MM.1S (cell line): ENCODE measurements at places on chromosomes 2 and 18.
A peak's percentile ranks its signal among the peaks of the same experiment; 100 is the strongest.

GRCh38 chr2:15912203-15912602, 28.1 kb upstream of the MYCN start:
- no peaks in the 10 kb centered on the region for H3K36me3 ChIP-seq
- no peaks in the 10 kb centered on the region for H3K27me3 ChIP-seq
- peaks cover 55% of the 10 kb centered on the region for H3K4me1 ChIP-seq
- no peak overlapping the region for H3K4me3 ChIP-seq
- H3K27ac ChIP-seq: peak overlapping the region; percentile 81; the same call in 1 of the 2 replicates

DNA sequence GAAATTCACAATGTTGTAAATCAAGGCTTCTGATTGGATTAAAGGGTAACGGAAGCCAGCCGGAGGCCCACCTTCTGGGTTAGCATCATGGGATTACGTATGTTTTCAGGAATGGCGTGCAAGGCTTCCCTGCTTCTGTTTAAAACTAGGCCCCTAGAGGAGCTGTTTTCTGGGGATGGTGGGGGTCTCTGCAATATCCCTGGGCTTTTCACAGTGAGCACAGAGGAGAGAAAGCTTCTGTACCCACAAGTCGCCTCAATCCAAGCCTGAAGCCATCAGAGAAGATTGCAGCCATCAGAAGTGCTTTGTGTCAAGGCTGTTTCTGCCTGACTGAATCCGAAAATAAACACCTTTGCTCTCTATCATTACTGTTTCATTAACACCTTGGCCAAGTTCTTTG, 226.9 kb upstream of the SMIM21 start:
- no peak overlapping the region for H3K27ac ChIP-seq
- H3K36me3 ChIP-seq: no peaks in the 10 kb centered on the region
- DNase-seq: no peak

- no peaks in the 10 kb centered on the region for H3K36me3 ChIP-seq
- no peak overlapping the region for H3K4me3 ChIP-seq
- no peak for DNase-seq
- H3K27me3 ChIP-seq: no peaks in the 10 kb centered on the region
- no peak overlapping the region for H3K27ac ChIP-seq
These were observed 145.7 kb downstream of the ZEB2 start for GRCh38 chr2:144374163-144374661.

DNA sequence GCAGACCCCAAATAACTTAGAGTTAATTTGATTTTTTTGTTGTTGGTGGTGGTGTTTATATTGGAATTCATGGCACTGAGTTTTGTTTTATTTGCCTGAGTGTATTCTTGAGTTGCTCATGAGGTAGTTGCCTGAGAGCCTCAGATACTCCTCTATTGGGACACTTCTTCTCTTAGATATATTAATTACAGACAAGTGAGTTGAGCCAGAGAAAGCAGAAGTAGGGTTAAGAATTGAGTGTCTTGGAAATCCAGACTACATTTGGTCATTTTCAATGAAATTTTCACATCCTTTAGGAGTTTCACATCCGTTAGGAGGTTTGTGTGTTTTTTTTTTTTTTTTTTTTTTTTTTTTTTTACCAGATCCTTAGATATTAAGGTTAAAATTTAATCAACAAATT, 29.0 kb downstream of the FMNL2 start:
- H3K4me1 ChIP-seq: peaks cover 23% of the 10 kb centered on the region
- DNase-seq: no peak
- H3K36me3 ChIP-seq: no peaks in the 10 kb centered on the region
- no peak overlapping the region for H3K27ac ChIP-seq

DNA sequence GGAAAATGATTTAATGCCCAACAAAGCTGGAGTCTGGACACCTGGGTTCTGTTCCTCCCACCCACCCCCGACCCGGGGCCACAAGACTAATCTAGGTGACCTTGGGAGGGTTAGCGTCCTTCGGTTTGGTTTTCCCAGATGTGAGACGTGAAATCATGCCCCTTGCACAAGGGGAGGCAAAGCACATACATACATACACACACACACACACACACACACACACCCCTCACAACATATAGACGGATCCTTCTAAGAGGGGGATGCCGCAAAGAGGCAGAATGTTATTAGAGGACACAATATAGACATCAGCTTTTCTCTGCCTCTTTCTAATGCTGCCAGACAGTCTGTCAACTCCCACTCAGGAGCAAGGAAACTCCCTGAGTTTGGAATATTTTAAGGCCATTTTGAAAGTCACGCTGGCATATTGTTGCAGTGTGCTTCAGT, 616 bp upstream of the RBMS1 start:
- H3K27me3 ChIP-seq: no peaks in the 10 kb centered on the region
- H3K4me1 ChIP-seq: peaks cover 8% of the 10 kb centered on the region
- peak overlapping the region; percentile 88; the same call in 1 of the 2 replicates for H3K4me3 ChIP-seq
- no peaks in the 10 kb centered on the region for H3K36me3 ChIP-seq
- no peak for DNase-seq

DNA sequence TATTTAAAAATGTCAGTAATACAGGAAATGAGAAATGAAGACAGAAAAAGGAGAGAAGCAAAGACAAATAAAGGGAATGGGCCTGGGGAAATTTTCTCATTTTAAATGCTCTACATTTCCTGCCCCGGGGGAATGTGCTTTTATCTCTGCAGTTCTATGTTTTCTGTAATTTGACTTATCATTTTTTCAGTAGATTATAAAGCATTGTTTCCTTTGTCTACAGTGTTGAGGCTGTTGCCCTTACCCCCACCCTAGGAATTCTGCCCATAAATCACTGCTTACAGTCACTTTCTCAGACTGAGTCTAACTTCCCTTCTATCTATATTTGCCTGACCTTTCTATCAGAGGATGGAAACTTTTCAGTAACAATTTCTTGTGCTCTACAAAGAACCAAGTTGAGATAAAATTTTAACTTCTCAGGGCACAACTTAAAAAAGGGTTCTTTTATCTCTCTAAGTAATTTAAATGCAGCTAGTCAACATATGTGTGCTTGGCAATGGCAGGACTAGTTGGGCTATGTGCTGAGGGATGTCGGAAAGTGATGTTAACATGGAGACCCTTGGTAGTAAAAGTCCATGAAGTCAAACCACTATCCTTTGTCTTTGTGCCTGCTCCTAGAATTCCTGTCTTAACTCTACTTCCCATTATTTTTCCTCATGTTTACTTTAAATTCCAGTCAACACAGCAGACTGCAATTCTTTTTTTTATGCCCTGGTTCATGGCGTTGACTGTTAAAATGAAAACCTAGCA, 146.5 kb upstream of the MMADHC start:
- H3K27ac ChIP-seq: no peak overlapping the region
- no peaks in the 10 kb centered on the region for H3K4me1 ChIP-seq
- H3K27me3 ChIP-seq: no peaks in the 10 kb centered on the region
- no peak for DNase-seq
- H3K4me3 ChIP-seq: no peak overlapping the region
- H3K36me3 ChIP-seq: no peaks in the 10 kb centered on the region

DNA sequence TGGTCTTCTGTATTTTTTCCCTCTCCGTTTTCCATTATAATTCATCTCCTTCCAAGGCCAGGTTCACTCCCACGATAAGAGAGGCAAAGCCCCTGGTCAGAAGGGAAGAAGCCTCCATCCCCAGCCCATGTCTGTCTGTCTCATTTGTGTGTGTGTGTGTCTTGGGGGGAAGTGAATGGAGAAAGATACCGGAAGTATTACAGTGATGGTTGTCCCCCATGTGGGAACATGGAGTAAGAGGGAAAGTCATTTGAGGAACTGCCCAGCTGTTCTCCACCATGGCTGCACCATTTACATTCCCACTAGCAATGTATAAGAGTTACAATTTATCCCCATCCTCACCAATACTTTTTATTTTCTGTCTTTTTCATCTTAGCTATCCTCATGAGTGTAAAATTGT, 113.6 kb upstream of the ATP8B1 start:
- H3K4me1 ChIP-seq: no peaks in the 10 kb centered on the region
- no peaks in the 10 kb centered on the region for H3K27me3 ChIP-seq
- no peak overlapping the region for H3K4me3 ChIP-seq
- no peak overlapping the region for H3K27ac ChIP-seq

- no peaks in the 10 kb centered on the region for H3K36me3 ChIP-seq
- H3K27me3 ChIP-seq: no peaks in the 10 kb centered on the region
- H3K4me1 ChIP-seq: no peaks in the 10 kb centered on the region
- no peak for DNase-seq
- no peak overlapping the region for H3K4me3 ChIP-seq
These were observed 71.1 kb upstream of the MAPRE2 start for GRCh38 chr18:34970106-34970505.

DNA sequence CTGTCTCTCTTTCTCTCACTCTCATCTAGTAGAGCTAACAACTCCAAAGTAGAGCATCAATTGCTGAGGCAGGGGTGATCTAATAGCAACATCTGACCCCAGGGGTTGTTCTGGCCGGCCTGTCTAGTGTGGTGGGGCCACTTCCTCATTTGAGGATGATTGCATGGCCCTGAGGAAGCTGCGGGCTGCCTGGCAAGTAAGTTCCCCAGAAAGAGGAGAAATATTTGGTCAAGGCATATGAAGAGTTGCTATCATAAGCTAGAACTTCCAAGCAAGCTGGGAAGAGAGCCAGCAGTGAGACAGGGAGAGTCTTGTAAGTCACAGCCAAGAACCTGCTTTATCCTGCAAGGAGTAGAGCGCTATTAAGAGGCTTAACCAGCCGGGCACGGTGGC, 50.8 kb upstream of the TMEM87B start:
- no peaks in the 10 kb centered on the region for H3K36me3 ChIP-seq
- no peak for DNase-seq
- H3K4me3 ChIP-seq: no peak overlapping the region
- H3K4me1 ChIP-seq: peaks cover 26% of the 10 kb centered on the region

- H3K4me1 ChIP-seq: no peaks in the 10 kb centered on the region
- no peaks in the 10 kb centered on the region for H3K36me3 ChIP-seq
- DNase-seq: no peak
These were observed 225.9 kb downstream of the MGAT5 start for GRCh38 chr2:134479696-134480330.

DNA sequence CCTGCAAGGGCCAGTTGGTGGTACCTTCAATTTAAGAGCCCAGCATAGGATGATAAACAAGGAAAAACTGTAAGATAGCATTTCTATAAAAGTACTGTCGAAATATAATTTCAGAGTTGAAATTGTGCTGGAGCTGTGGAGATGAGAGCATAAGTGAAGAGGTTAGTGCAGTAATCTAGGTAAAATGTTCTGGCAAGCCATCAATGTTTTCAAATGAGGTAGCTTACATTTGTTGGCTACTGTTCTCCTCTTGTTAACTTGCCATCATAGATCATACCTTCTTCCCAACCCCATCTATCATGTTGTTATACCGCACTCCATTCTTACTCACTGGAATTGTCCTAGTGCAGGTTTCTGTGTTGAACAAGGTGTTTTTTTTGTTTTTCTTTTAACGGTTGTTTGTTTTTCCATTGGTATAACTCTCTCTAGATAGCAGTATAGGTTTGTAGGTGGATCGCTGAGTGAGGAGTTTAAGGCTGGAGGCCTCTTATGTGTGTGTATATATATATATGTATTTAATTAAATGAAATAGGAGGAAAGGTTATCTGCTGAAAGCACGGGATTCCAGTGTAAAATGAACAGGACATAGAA, 40.5 kb downstream of the EHBP1 start:
- H3K4me1 ChIP-seq: peaks cover 7% of the 10 kb centered on the region
- H3K36me3 ChIP-seq: no peaks in the 10 kb centered on the region
- no peaks in the 10 kb centered on the region for H3K27me3 ChIP-seq
- H3K4me3 ChIP-seq: no peak overlapping the region
- no peak for DNase-seq
- no peak overlapping the region for H3K27ac ChIP-seq

- no peaks in the 10 kb centered on the region for H3K36me3 ChIP-seq
- no peaks in the 10 kb centered on the region for H3K27me3 ChIP-seq
- H3K4me1 ChIP-seq: peaks cover 15% of the 10 kb centered on the region
- H3K27ac ChIP-seq: no peak overlapping the region
These were observed 7.6 kb downstream of the HIBCH start for GRCh38 chr2:190311893-190312634.

DNA sequence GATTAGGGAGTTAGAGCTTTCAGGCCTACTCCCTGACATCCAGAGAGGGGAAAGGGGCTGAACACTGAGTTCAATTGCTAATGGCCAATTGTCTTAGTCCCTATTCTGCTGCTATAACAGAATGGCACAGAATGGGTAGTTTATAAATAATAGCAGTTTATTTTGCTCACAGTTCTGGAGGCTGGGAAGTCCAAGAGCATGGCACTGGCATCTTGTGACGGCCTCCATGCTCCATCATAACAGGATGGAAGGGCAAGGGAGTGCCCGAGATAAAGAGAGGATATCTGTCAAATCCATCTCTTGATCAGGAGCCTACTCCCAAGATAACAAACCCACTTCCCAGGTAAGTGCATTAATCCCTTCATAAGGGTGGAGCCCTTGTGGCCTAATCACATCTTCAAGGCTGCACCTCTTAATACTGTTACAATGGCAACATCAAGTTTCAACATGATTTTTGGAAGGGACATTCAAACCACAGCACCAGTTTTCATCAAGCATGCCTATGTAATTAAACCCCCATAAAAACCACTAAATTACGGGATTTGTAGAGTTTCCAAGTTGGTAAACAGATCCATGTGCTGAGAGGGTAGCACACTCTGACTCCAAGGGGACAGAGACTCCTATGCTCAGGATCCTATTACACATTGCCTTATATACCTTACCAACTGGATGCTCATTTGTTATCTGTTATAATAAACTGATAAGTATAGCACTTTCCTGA, 44.6 kb downstream of the BAZ2B start:
- no peak overlapping the region for H3K4me3 ChIP-seq
- H3K27me3 ChIP-seq: no peaks in the 10 kb centered on the region
- DNase-seq: no peak
- no peak overlapping the region for H3K27ac ChIP-seq
- no peaks in the 10 kb centered on the region for H3K36me3 ChIP-seq
- H3K4me1 ChIP-seq: no peaks in the 10 kb centered on the region

- H3K4me3 ChIP-seq: no peak overlapping the region
- no peak for DNase-seq
- no peaks in the 10 kb centered on the region for H3K4me1 ChIP-seq
- H3K36me3 ChIP-seq: no peaks in the 10 kb centered on the region
- H3K27ac ChIP-seq: no peak overlapping the region
- H3K27me3 ChIP-seq: no peaks in the 10 kb centered on the region
These were observed 567.5 kb downstream of the SLC4A3 start for GRCh38 chr2:220194630-220195584.

- no peak overlapping the region for H3K27ac ChIP-seq
- no peaks in the 10 kb centered on the region for H3K4me1 ChIP-seq
- H3K27me3 ChIP-seq: no peaks in the 10 kb centered on the region
- no peak for DNase-seq
- no peaks in the 10 kb centered on the region for H3K36me3 ChIP-seq
These were observed 24.8 kb upstream of the STK39 start for GRCh38 chr2:168272225-168272624.

- H3K27me3 ChIP-seq: no peaks in the 10 kb centered on the region
- no peaks in the 10 kb centered on the region for H3K4me1 ChIP-seq
- no peak overlapping the region for H3K27ac ChIP-seq
- no peak overlapping the region for H3K4me3 ChIP-seq
- H3K36me3 ChIP-seq: no peaks in the 10 kb centered on the region
These were observed 118.8 kb downstream of the ESCO1 start for GRCh38 chr18:21481739-21482138.

- no peak for DNase-seq
- H3K36me3 ChIP-seq: no peaks in the 10 kb centered on the region
- no peaks in the 10 kb centered on the region for H3K4me1 ChIP-seq
- no peak overlapping the region for H3K4me3 ChIP-seq
- no peak overlapping the region for H3K27ac ChIP-seq
- H3K27me3 ChIP-seq: no peaks in the 10 kb centered on the region
These were observed 12.1 kb upstream of the TTC39C start for GRCh38 chr18:24002479-24002878.

GRCh38 chr2:47313141-47313691, 89.7 kb upstream of the MSH2 start:
- no peaks in the 10 kb centered on the region for H3K36me3 ChIP-seq
- H3K4me1 ChIP-seq: peaks cover 49% of the 10 kb centered on the region
- no peaks in the 10 kb centered on the region for H3K27me3 ChIP-seq
- H3K27ac ChIP-seq: no peak overlapping the region
- H3K4me3 ChIP-seq: no peak overlapping the region
- DNase-seq: no peak
